ENCODE measurements at places on chromosomes 2 and 18.

- DNase-seq: no peak
These were observed 277.7 kb downstream of the RND3 start for GRCh38 chr2:150209746-150210145.

GRCh38 chr2:5368263-5368662, 323.9 kb upstream of the SOX11 start:
- DNase-seq: no peak

DNA sequence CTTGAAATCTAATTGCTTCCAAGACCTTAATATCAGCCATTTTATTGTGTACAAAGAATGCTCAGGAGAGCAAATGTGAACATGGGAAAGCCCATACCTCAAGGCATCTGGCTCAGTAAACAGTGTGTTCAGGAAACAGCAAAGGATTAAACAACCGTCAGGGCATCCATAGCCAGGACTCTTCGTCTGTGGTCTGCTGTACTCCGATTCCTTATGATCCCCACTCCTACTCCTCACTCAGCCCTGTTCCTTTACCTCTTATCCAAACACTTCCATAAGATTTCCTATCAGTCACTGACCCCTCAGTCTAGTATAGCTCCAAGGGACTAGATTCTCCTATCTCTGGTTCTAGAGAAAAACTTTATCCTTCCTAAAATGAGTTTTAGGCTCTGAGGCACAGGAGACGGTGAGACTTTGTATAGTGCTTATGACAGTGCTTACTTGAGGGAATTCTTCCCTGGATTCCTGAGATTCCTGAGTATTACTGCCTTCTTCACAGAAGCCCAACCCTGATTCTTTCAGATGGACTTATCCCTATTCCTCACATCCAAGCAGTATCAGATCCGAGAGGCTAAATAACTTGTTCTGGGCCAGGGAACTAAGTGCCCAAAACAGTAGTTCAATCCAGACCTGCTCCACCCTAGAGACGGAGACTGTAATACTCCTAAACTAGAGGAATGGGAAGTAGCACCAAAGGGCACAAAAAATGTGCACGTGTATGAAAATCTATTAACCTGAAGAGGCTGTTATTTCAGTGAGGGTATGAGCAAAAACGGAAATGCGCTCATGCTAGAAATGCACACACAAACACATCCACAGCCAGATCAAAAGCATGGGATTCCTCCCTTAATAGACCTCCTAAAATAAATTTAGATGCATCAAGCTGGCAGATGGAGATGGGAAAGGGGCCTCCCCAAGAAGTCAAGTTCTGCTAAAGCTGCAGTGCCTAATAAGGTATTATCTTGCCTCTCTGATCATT, 42.1 kb upstream of the SIGLEC15 start:
- no peak for DNase-seq

GRCh38 chr2:1136846-1137245, 186.2 kb downstream of the SNTG2 start:
- no peak for DNase-seq

DNA sequence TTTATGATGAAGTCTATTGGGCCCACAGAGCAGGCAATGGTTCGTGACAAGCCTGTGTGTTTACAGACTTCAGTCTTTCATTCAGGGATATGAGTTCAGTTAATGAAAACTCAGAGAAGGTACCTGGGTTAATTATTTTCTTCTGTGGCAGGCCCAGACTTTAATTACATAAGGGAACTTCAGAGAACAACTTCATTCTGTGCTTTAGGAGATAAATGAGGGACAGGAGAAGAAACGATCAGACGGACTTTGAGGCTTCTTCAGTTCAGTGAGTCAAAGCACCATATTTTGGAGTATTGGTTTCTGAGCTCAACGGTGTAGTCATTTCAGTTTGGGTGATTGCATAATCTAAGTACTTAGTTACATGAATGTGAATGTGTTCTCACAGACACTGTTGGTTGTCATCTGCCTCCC, 203.0 kb upstream of the KCNJ3 start:
- no peak for DNase-seq

DNA sequence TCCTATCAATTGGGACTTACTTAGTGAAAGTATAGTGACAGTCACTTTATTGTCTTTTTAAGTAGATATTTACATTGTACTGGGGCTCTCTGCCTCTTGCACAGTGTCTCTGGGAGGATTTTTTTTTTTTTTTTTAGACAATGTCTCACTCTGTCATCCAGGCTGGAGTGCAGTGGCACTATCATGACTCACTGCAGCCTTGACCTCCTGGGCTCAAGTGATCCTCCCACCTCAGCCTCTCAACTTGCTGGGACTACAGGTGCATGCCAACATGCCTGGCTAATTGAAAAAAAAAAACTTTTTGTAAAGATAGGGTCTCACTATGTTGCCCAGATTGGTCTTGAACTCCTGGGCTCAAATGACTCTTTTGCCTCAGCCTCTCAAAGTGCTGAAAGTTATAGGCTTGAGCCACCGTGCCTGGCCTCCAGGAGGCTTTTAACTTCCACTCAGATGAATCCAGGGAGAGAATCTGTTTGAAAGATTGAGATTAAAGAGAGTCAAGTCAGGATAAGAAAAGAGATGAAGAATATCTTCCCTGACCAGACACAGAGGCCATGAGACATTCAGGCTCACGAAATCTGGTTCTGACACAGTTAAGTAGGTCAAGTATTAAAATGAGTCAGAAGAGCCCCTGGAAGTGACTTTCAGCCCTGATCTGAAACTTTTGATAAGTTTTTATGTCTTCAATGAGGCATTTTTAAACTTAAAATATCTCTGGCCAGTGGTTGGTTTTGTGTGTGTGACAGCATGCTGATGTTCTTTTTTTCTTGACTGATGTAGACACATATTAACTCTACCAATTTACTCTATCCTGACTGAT, 18.3 kb downstream of the ARHGEF33 start:
- no peak for DNase-seq

GRCh38 chr18:6891788-6892187, 162.3 kb downstream of the ARHGAP28 start:
- no peak for DNase-seq

GRCh38 chr2:19937004-19937403, 35.2 kb upstream of the TTC32 start:
- no peak for DNase-seq

GRCh38 chr18:36424741-36425142, 127.2 kb downstream of the FHOD3 start:
- no peak for DNase-seq

- DNase-seq: no peak
These were observed 43.3 kb upstream of the AAK1 start for GRCh38 chr2:69686813-69687212.

GRCh38 chr18:76943542-76944339, 121.4 kb downstream of the ZNF236 start:
- DNase-seq: no peak

- DNase-seq: no peak
These were observed 148.7 kb downstream of the LDLRAD4 start for GRCh38 chr18:13366962-13367892.

GRCh38 chr2:62966991-62967390, 83.6 kb upstream of the OTX1 start:
- no peak for DNase-seq

- no peak for DNase-seq
These were observed 529.2 kb downstream of the EPHA4 start for GRCh38 chr2:221042926-221043325.

GRCh38 chr18:78975699-78976335, 3.8 kb upstream of the SALL3 start:
- DNase-seq: no peak

- DNase-seq: no peak
These were observed 145.1 kb downstream of the KCNE4 start for GRCh38 chr2:223197046-223197445.

DNA sequence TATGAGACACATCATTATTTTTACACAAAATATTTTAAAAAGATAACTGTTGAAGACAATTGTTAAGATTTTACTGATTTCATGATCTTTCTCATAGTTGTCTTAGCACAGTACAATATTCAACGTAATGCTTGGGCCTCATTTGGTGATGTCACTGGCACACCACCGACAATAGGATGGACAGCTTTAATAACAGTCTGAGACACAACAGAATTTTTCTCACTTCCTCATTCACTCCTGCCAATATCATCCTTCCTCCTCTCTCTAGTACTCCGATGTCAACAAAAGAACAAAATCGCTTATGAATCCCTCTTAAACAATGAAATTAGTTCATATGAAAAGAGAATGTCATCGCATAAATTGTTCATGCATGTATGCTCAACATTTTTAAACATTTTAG, 461.9 kb upstream of the CDH7 start:
- DNase-seq: no peak

DNA sequence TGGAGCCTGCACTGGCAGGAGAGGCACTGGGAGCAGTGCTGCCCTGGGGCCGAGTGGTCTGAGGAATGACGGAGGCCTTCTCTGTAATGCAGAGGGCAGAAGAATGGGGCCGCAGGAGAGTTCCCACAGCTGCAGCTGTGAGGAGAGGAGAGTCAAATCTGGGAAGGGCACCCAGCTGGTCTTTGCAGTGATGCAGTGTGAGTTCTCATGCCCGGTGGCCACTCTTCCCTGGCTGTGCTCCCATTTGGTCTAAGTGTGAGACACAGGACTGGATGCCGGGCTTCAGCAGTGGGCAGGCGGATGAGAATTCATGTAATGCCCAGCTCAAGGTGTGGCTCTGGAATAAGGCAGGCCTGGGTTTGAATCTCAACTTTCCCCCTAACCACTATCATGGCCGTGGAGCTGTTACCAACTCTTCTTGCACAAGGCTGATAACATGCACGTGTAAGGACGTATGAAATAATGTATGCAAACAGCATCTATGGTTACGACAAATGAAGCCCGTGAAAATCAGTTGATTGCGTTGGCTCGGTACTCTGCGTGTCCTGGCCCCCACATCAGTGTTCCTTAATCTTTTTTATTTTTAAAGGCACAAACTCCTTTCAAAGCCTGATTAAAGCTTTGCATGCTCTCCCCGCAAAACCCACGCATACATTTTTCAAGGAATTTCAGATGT, 71.6 kb downstream of the ACKR3 start:
- no peak for DNase-seq

GRCh38 chr2:219408631-219409030, 9.5 kb upstream of the DES start:
- no peak for DNase-seq

GRCh38 chr18:55509631-55510324, 78.2 kb downstream of the TCF4 start:
- DNase-seq: no peak

GRCh38 chr2:18062892-18063291, 184.4 kb downstream of the KCNS3 start:
- no peak for DNase-seq

DNA sequence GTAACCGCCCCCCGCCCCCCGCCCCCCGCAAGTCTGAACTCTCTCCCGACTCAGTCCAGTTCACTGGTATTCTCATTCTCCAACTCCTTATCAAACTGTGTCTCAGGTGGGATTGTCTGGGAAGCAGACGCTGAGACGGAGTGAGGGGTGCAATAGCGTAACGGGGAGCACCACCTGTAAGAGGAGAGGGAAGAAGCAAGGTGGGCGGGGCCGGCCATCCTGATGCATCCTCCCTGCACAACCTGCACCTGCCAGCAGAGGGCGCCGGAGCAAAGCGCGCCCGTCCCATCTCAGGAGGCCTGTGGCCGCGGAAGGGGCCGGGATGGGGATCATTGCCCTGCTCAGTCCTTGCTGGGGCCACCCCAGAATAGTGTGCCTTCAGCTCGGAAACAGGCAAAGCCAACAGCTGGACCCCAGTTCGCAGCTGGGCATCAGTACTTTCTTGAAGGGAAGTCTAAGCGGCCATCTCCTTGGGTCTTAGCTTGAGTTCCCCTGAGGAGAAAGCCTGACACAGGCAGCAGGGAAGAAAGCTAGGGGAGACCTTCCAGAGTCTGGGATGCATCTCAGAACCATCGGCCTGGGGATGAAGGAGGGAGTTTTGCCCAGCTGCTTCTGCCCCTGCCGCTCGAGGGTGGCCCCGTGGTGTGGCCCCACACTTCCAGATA, 208.0 kb downstream of the TFCP2L1 start:
- DNase-seq: peak; percentile 35

DNA sequence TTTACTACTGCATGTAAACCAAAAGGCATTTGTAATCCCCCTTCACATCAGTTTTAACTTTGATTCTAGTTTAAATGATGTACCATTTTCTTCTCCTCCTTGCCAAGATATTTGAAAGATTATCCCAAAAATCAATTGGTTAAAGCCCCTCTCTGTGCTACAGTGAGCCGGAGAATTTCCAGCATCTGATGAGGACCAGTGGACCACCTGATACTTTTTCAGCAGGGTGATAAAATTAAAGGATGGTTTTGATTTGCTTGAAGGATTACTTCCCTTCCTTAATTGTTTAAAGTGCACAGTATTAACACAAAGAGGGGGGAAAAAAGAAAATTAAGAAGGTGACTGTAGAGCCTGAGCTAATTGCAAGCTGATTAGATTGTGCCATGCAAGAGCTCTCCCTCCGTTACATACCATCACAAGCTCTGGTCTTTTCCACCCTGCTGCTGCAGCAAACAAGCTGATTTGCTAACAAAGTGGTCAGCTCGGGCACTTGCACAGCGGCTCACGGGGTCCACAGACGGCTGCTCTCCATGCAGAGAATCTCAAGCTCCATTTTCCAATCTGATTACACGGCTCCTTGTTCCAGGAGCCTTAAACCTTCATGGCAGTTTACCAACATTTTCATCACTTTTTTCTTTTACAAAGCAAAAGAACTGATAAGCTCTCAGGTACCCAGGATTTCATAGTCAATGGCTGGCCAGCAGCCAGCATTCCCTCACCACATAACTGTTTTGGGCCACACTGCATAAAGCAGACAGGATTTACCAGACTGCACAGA, 22.1 kb downstream of the FIGN start:
- no peak for DNase-seq

- no peak for DNase-seq
These were observed 90.4 kb downstream of the OSBPL6 start for GRCh38 chr2:178284613-178285286.

GRCh38 chr2:136764452-136765255, 691 bp upstream of the THSD7B start:
- DNase-seq: no peak

DNA sequence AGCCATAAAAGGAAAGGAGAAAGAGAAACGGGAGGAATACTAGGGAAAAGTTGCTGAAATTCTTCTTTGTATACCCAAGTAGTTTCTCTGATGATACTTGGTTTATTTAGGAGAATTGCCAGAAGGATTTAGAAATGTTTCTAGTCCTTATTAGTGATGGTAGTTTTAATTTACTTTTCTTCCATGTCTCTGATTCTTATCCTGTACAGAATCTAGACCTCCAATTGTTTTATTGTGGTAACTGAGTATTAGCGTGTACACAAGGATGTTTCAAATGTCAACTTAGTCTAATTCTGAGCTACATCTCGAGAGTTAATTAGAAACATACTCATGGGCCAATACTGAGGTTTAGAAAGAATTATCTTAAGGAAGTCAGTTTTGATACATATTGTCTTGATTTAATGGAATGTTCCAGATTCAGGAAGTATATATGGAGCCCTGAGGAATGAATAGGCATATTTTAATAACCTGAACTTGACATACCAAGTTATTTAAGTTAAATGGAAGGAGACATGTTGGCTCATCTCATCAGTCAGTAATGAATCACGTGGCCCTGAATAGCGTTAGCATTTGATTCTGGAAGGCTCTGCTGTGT, 219.6 kb downstream of the LTBP1 start:
- DNase-seq: no peak

GRCh38 chr2:188378371-188378950, 86.8 kb downstream of the GULP1 start:
- peak; percentile 92 for DNase-seq

- DNase-seq: no peak
These were observed 31.9 kb downstream of the CNRIP1 start for GRCh38 chr2:68287580-68288441.
